Inflammatory macrophage treated with lipopolysaccharide for 4 hours (primary cell): ENCODE measurements at places on chromosomes 2 and 18.

GRCh38 chr2:23609254-23609653 lies 224.3 kb downstream of the KLHL29 start:
- no peak for DNase-seq

GRCh38 chr2:151971301-151972051 lies 127.4 kb downstream of the CACNB4 start:
- no peak for DNase-seq

DNA sequence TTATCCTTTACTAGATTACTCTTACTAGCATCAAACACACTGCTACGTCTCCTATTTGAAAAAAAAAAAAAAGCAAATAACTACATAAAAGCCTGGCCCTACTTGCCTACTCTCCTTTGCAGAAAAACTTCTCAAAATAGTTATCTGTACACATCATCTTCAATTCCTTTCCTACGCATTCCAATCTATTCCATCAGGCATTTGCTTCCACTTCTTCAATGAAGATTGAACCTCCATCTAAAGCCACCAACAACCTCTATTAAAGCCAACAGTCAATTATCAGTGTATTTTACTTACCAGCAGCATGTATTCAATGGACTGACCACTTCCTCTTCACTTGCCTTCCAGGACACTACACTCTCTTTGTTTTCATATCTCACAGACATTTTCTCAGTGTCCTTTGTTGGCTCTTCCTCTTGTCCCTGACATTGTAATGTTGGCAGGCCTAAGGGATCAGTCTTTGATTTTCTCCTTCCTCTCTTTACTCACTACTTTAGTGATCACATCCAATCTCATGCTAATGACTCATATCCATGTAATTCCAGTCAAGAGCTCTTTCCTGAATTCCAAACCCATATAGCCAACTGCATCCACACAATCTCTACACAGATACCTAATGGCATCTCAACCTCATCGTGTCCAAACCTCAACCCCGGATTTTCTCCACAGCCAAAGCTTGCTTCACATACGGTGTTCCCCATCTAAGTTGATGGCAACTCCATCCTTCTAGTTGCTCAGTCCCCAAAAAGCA lies 131.3 kb downstream of the CCDC148 start:
- no peak for DNase-seq

DNA sequence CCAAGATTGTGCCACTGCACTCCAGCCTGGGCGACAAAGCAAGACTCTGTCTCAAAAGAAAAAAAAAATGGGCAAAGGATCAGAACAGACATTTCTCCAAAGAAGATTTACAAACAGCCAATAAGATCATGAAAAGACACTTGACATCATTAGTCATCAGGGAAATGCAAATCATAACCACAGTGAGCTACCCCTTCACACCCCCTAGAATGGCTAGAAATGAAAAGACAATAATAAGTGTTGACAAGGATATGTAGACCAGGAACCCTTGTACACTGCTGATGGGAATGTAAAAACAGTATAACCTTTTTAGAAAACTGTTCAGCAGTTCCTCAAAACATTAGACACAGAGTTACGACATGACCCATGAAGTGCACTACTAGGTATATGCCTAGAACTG lies 18.4 kb upstream of the MTERF4 start:
- DNase-seq = no peak

DNA sequence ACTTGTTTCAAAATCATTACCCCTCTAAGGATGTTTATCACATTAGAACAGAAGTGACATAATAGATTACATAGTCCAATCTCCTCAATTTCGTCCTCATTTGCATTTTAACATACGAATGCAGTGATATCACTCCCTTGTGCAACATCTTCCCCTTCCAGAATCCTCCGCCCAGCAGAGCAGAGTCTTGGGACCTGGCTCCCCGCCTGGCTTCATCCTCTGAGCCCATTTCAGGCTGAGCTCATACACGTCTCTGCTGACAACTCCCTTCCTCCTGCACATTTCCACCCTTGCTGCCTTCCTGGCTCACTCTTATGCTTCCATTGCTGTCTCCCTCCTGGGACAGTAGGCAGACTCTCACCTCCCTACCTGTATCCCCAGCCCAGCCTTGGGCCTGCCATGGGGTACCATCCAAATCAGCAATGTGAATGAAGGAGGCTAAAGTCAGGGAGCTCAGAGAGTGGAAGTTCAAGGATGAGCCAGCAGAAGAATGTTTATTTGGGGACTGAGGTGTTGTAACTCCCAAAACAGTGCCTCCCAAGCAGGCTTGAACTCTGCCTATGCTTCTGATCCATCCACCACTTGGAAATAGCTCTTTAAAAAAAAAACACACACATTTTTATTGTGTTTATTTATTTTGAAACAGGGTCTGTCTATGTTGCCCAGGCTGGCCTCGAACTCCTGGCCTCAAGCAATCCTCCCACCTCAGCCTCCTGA lies 165.2 kb downstream of the TMEM200C start:
- no peak for DNase-seq

- DNase-seq = no peak
Measured at GRCh38 chr18:46098616-46098933, 479 bp upstream of the ATP5F1A start.

- no peak for DNase-seq
Measured at GRCh38 chr18:49638891-49639557, 77.2 kb downstream of the LIPG start.

- no peak for DNase-seq
Measured at GRCh38 chr18:14031053-14031452, 101.2 kb downstream of the ZNF519 start.

DNA sequence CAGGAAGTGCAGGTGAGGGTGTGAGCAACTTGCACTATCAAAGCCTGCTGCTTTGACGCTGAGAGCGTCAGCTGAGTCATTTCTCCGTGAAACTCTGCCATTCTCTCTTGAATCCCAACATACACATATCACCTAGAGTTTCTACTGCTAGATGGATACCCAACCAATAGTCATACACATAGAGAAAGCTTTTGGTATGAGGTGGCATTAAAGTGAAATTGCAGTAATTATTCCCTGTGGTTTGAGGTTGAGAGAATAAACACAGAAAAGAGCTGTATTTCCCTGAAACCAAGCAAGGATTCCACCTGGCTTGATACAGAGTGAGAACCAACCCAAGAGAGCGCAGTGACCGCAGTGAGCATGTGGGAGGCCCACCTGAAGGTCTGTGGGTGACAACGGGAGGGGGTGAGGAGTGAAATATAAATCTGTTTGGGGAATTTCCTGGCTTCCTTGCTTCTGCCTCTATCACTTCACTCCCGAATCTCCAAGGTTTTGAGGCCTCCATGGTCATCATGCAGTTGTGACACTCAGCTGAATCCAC lies 28.8 kb upstream of the TMEM18 start:
- DNase-seq = no peak

GRCh38 chr2:189837326-189837725 lies 53.1 kb downstream of the PMS1 start:
- peak; percentile 72 for DNase-seq

DNA sequence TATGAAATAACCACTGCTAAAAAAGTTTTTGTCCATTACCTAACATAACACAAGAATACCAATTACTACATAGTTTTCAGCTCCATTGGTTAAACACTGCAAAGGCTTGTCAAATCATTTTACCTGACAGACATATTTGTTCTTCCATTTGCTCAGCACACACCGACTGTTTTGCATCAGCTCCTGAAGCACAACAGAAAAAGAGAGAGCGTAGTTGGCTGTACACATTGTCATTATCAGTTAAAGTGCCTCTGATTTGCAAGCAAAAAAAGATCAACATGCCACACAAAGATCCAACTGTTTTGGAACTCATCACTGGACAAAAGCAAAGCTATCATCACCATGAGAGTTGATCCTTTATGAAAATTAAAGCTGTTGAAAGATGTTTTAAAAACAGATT lies 103.8 kb downstream of the WDPCP start:
- DNase-seq = no peak

DNA sequence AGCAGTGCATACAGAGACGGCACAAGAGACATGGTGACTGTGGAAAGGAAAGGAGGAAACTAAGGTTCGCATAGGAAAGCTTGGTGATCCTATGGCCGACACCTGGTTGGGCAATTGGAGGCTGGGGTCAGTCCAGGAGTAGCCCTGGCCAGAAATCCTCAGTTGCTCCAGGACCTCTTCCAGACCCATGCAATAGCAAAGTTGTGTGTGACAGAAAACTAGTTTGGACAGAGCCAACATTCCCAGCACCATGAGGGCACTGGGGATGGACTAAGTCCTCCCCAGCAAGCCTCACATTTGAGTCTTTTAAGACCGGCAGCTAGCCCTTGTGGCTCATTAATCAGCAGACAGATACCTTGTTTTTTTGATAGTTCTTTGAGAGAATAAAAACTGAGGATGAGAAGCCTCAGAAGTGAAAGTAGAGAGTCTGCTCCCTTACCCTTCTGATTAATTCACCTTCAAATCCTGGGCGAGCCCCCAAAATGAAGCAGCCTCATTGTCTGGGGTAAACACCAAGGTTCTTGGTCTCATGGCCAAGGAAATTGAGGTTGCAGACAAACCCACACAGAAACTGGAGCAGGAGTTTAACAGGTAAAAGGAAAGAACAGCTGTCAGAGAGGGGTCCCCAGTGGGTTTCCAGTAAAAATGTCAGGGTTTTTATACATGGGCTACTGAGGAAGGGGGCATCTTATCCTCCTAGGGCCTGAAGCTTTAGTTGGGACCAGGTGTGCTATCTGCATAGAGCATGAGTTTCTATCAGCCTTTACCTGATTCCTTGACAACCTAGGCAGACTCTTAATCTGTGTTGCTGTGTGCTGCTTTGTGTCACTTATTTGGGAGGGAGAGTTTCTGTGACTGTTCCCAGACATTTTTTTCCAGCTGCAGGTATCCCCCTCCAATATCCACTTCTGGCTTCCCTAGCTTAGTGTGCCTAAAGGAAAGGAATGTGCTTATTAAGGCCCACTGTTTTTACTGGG lies 39.1 kb downstream of the STK17B start:
- DNase-seq = no peak

- no peak for DNase-seq
Measured at GRCh38 chr2:127231130-127231865, 11.2 kb upstream of the CYP27C1 start.

- DNase-seq = no peak
Measured at GRCh38 chr18:43875511-43875910, 598.2 kb upstream of the SYT4 start.
